ENCODE measurements at places on chromosomes 1 and 21.

- no peak for DNase-seq
Measured at GRCh38 chr1:156421062-156421938, 52.3 kb downstream of the RHBG start.

DNA sequence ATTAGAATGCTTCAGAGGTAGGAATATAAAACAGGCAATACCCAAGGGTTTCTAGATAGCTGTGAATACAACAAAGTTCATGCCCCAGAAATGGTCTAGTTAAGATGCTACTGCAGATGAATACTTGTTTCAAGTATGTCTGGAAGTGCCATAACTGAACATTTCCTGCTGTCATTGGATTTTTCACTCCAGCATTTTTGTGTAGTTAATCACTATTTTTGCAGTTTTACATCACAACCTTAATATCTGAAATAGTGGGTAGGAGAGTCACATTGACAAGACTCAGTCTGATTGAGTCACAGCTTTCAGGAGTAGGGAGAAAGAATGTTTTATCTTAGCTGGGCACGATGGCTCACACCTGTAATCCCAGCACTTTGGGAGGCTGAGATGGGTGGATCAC is 126.4 kb upstream of the C1orf21 start:
- DNase-seq, result peak; percentile 69

DNA sequence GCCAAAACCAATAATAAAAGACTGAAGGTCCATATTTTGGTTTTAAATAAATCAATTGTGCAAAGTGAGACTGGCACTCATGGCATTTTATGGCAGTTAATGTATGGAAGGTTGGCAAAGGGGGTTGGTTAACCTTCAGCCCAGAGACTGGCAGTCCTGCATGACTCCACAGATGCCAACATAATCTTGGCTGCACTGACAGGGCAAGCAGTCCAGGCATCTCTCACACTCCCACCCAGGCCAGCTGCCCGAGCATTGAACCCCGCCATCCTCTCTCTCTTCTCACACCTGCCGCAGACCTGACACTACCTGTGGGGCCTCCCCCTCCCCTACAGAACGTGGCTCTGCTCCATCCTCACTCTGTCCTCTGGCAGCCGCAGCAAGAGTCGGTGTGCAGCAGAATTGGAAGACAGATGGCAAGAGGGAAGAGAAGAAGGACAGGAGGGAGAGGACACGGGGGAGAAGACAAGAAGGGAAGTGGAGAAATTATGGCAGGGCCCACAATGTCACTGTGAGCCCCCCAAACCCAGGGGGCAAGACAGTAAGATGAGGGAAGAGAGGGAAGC is 43.7 kb downstream of the ITPKB start:
- DNase-seq, result no peak

GRCh38 chr1:152495066-152495675 is 15.4 kb upstream of the LCE5A start:
- no peak for DNase-seq

DNA sequence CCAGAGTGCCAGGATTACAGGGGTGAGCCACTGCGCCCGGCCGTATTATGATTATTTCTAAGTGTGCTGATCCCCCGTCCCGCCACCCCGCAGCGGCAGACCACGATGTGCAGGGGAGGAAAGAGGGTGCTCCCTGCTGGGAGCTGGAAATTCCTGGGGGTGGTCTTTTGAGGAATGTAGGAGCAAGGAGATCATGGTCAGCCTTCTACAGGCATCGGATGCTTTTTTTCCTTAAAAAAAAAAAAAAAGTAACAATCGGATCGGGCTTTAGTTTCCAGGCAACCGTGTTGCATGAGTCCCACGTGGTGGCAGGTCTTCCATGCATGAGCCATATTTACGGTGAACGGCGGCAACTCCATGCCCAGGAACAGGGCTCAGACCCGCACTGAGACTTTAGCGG is 74.2 kb upstream of the COX20 start:
- no peak for DNase-seq

DNA sequence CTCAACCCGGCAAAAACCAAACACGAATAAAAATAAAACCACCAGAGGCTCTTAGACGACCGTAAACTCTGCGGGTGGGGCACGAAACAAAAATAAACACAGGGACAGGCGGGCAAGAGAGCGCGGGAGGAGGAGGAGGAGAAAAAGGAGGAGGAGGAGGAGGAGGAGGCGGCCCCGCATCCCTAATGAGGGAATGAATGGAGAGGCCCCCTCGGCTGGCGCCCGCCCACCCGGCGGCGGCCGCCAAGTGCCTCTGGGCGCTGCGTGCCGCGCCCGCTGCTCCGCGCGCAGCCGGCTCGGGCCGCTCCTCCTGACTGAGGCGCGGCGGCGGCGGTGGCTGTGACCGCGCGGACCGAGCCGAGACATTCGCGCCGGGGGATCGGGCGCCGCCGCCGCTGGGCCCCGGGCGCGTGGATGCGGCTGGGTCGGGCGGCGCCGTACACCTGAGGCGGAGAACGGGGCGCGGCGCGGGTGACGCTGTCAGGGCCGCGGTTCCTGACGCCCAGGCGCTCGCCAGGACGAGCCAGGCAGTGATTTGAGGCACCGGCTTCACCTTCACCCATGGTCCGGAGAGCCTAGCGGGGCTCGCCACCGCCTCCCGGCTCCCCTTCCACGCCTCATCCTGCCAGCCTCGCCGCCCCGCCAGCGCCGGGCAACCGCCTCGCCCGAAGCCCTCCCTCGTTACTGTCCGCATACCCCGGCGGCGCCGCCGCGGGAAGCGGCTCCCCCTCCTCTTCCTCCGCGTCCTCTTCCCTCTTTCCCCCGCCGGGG is at the start of gene MARK1:
Gene MARK1, plus strand, starts transcription at position 229 of the 771 bp plus-strand sequence. CDS start 687 bp downstream, outside the sequence.
- DNase-seq, result peak; percentile 21

GRCh38 chr1:37919277-37919676 is 27.6 kb downstream of the INPP5B start:
- DNase-seq, result no peak

- no peak for DNase-seq
Measured at GRCh38 chr1:224539971-224540370, 76.1 kb upstream of the CNIH3 start.

DNA sequence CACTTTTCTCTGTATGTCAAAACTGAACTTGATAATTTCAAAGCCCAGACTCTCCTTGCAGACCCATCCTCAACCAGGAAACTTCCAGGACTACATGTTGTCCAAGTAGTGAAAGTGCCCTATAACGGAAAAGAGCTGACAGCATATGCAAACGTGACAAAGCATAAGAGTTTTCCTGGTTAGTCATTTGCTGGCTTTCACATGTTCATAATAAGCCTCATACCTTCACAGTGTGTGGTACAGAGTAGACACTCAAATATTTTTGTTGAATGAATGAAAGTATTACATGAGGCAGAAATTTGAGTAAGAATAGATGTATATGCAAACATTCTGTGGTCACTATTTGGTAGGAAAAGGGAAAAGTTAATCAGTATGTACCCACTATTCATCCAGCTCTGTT is 473.3 kb downstream of the MRPL39 start:
- no peak for DNase-seq
